Pancreas (tissue), 10 donors: ENCODE measurements at places on chromosomes 5 and 9. TPM values are rescaled to one million over a fixed set of nuclear protein-coding genes. Genes with fewer than 3 reads are reported as not detected.

Gene SEMA6A
- total RNA-seq: 9.2 TPM

Gene MEIKIN
- total RNA-seq: 1.2 TPM

Gene NUTM2F
- total RNA-seq: not detected

Gene PCDHAC1
- total RNA-seq: 1.4 TPM

Gene BTNL9
- total RNA-seq: 6.6 TPM

Gene TAS2R1
- total RNA-seq: not detected

Gene PROB1
- 0.38 TPM for total RNA-seq

Gene CRHBP
- total RNA-seq: 0.31 TPM

Gene FBXL7
- total RNA-seq: 0.60 TPM

Gene PHAX
- 13.4 TPM for total RNA-seq

Gene ANKHD1
- 65.6 TPM for total RNA-seq

Gene SPINK4
- total RNA-seq: not detected

Gene CTXN3
- total RNA-seq: not detected

Gene ITK
- total RNA-seq: 0.79 TPM

Gene TRIP13
- 1.2 TPM for total RNA-seq
